Bronchial epithelial cell (primary cell): ENCODE measurements at places on chromosomes 3 and 15.

- DNase-seq, result no peak
These were observed 2.8 kb downstream of the VPS13C start for GRCh38 chr15:62057341-62057980.

DNA sequence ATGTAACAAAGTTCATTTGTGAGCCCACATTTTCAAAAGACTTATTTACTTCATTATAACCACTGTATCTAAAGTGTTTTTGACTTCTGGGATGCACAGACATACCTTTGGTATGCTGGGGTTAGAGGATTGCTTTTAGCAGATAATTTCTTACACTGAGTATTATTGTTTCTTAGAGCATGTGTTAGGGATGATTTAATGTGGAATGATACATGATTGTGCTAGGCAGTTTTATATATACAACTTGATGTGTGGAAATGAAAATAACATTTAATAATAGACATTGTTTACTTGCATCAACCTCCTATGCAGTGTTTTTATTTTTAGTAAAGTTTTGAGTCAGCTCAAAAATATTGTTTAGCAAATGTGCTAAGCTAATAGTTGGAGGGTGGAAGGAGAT is 3.4 kb downstream of the KIF23 start:
- no peak for DNase-seq

- DNase-seq, result no peak
These were observed 408.6 kb upstream of the ROBO2 start for GRCh38 chr3:76631251-76631650.

GRCh38 chr15:62066663-62067447 is at the start of gene C2CD4A:
C2CD4A (plus strand) TSS chr15:62066977; CDS start chr15:62067614, 637 bp downstream.
- DNase-seq, result peak; percentile 58

- DNase-seq, result no peak
These were observed 80.9 kb downstream of the LRRFIP2 start for GRCh38 chr3:37093481-37093880.

- DNase-seq, result no peak
These were observed 15.4 kb upstream of the CX3CR1 start for GRCh38 chr3:39295184-39295775.

DNA sequence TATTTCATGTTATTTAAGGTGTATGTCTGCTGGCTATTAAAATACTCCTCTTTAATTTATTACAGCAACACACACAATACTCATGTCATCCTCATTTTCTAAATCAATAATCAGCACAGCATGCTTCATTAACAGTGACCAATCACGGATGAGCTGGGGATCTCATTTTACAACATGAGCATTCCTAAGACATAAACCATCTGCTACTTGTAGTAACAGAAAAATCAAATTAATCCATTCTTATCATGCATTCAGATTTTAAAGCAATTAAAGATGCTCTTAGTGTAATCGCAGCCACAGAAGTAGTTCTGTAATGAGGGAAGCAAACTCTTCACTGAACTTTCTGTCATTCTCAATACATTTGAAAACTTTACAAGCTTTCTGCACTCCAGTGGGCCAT is 191.1 kb downstream of the TBC1D5 start:
- no peak for DNase-seq

DNA sequence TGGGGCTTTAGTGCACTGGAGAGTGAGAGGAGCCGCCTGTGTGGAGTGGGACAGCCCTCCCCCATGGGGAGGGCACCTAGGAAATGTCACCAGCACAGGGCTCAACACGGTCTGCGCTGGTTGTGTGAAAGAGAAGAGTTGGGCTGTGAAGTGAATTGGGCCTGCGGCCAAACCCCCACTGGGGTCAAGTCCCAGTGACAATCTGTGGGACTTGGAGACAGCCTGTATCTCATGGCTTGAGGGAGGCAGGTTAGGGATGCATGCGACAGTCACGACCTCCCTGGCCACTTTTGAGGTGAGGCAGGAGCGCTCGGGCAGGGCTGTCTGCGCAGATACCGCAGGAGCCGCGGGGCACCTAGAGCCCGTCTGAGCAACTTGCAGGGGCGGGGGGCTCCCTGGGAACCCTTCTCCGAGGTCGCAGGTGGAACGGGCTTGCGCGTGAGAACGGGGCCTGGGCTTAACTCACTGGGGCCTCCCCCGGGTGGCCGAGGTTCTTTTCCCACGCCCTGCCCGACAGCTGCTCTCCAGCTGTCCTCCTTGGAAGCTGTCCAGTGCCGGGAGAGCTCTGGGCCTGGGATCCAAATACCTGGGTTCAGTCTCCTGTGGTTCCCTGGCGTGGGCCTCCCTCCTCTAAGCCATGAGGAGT is 77.4 kb downstream of the SNRK start:
- no peak for DNase-seq

DNA sequence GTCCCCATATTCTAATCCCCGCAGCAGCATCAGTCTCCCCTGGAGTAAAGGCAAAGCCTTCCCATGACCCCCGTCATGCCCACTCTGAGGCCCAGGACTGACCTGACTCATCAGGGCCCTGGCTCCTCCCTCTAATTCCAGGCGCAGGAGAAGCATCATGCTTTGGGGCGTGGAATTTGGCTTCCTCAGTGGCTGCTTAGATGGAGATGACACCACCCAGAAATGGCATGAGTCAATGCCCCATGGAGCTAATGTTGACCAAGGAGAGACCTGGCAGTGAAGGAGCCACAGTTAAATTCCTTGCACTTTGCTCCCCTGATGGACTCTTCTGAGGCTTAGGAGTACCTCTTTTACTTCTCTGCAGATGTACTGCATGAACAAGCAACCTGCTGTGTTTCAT is 204.2 kb upstream of the PROK2 start:
- DNase-seq, result peak; percentile 40

- peak; percentile 44 for DNase-seq
These were observed 81.7 kb upstream of the POU1F1 start for GRCh38 chr3:87358066-87358465.

GRCh38 chr3:159947220-159947619 is 41.4 kb upstream of the IL12A start:
- peak; percentile 22 for DNase-seq
